Activated CD4-positive, alpha-beta T cell treated with anti-CD3 and anti-CD28 coated beads, Interleukin-2, amount 50 U/mL, for 24 hours (primary cell): ENCODE measurements at places on chromosomes 6 and 20.

DNA sequence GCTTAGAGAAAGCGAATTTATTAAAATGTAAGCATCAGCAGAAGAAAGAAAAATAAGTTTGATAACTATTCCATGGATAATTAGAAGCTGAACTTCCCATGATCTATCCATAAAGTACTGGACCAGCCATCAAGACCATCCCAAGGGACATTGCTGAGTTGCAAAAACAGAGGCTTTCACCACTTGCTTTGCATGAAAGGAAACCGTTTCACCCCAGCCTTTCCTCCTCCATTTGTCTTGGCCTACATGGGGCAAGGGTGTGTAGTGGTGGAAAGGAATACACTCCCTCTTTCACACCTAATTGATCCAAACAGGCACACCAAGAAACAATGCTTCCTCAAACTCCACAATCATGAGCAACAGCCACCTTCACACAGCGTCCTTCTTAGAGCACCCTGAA, 10.4 kb downstream of the HIVEP2 start:
- DNase-seq: no peak

DNA sequence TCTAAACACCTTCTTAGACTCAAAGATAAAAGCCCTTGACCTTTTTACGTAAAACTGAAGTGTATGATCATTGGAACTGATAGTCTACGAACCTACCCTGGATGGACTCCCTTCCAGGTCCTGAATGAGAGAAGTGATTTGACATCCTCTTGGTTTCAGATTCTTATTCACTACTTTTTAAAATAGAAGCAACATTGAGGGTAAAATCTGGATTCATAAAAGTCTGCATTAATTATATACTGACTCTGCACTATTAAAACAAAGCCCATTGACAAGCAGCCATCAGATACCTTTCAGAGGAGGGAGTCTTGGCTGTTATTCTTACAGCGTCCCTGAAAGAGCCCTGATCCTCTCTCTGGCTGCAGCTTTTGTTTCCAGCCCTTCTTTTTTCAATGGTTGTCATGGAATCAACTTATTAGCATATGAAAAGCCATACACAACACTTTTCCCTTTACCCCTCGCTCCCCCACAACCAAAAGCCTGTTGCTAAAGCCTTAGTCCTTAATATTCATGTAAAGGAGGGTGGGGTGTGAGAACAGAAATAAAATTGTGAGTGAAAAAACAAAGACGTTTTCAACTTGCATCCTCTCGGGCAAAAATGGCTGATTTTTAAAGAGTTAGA, 270.0 kb upstream of the MARCKS start:
- DNase-seq: no peak

DNA sequence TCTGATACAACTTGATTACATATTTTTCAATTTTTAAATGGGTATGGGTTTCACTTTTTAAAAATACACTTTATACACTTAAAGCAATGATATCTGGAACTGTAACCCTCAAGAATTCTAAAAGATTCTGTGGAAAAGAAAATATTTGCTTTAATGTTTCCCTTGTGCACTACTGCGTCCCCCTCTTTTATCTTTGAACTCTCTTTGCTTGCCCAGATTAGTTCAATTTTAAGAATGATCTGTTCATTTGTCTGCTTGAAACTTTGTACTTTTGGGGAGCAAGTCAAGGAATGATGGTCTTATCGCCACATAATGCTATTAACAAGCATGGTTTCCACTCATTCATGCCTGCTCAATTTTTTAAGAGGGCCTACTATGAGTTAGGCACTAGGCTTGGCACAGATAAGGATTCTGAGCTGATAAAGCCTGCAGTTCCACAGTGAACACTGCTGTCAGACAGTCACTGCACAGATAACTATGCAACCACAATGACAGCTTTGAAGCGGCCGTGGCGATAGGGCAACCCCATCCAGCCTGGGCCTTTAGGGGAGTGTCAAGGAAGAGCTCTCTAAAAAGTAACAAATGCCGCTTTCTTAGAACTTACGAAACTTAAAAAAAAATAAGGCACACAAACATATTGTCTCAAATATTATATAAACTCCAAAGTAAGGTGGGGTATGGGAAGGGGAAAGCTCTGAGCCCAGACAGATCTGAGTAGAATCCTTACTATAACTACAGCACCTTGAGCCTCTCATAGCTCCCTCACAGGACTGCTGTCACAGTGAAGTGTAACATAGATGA, 29.7 kb downstream of the FYN start:
- DNase-seq: no peak

DNA sequence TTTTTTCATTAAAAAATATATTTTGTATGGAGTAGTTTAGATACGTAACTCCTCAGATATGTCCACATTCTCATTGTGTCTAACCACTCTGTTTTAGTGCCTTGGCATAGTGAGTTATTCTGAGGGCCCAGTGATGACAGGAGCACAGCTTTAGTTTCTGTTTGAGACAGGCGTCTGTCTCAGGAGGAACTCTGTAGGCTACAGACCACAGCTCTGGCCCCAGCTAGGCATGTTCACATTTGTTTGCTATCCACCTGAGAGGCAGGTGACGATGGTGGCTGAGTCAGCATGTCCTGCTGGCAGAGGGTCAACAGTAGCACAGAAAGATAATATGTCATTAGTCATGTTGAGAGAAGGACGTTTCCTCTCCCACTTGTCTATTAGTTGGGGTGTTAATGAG, 16.3 kb downstream of the LRRC1 start:
- no peak for DNase-seq

DNA sequence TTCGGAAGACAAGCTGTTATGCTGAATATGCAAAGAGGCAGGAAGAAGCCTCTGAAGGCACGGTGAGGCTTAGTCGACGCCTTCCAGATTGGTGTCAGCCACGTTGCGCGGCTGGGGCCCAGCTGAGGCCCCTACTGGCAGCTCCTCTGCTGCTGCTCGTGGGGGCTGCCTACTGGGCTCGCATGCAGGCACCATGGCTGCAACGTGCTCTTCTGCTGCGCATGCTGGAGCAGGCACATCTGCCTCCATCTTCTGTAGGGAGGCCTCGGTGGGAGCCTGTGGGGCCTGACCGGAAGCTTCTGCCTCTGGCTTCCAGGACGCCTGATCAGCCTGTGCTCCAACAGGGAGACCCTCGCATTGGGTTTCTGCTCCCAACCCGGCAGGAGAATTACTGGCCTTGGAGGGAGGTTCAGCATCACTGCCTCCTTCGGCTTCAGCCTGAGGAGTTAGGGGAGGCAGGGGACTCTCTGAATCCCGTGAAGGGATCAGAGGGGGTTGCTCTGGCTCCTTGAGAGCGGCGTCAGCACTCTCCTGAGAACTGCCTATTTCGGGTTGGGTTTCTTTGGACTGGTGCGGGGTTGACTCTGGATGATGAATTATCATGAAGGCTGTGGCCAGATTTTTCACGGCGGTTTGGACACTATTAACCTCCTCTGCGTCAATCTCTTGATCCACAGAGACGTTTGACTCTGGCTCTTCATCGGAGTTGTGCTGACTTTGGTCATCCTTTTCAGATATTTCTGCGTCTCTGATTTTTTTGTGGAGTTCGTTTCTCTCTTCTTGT, 49.1 kb downstream of the TXLNB start:
- DNase-seq: no peak

- no peak for DNase-seq
Measured at GRCh38 chr6:169194737-169195136, 58.9 kb downstream of the THBS2 start.

GRCh38 chr6:89209457-89209856, 7.7 kb downstream of the GABRR1 start:
- no peak for DNase-seq

- no peak for DNase-seq
Measured at GRCh38 chr6:49982046-49982445, 12.6 kb upstream of the DEFB113 start.

- DNase-seq: no peak
Measured at GRCh38 chr20:64006490-64006889, 25.6 kb downstream of the PRPF6 start.

DNA sequence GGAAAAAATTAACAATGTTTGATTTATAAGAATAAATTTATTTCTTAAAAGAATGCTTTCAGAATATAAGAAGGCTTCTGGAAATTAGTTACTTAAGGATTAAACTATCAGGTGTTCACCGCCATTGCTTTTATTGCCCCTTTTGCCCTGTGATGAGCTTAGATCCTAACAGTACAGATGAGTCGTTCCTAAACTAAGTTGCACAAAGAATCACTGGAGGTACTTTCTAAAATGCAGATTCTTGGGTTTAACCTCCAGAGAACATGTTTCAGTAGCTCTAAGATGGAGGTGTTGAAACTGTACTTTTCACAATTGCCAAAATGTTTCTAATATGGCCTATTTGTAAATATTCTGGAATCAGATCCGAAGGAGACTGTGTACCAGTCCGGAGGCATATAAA, 211.9 kb downstream of the GMDS start:
- DNase-seq: no peak

GRCh38 chr20:61573415-61574305, 321.6 kb downstream of the CDH4 start:
- no peak for DNase-seq

DNA sequence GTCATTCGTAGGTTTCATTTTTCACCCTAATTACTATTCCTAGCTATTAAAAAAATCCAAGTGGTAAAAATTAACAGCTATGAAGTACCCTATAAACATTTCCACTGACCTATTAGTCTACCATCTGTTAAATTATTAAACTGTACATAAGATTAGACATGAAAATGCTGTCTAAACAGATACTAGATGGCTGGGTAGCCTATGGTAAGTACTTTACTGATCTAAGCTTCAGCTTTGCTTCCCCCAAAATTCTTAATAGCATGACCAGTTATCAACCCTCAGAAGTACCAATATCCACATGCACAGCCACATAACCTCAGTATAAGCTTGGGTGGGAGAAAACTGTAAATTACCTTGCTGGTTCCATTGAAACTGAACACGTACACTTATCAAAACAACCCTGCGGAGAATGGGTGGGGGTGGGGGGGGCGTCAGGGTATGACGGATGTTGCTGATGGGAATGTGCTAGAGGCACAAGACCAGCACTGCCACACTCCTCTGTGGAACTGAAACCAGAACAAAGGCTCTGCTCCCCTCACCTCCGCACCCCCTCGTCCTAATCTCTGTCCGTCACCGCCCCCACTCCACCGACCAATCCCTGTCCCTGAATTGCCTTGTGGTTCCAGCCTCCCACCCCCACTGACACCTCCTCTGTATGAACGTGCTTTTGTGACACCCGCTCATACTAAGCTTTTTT, 45.3 kb downstream of the B4GALT5 start:
- peak; percentile 18 for DNase-seq

- DNase-seq: no peak
Measured at GRCh38 chr6:34112126-34112525, 33.8 kb downstream of the GRM4 start.
